ENCODE measurements at places on chromosomes 12 and 14.

GRCh38 chr14:85471156-85471555 is 58.8 kb upstream of the FLRT2 start:
- DNase-seq = no peak

- DNase-seq = no peak
Observed at GRCh38 chr12:2108166-2108565, 55.4 kb downstream of the CACNA1C start.

GRCh38 chr14:55102141-55102621 is 26.9 kb upstream of the LGALS3 start:
- DNase-seq = no peak

DNA sequence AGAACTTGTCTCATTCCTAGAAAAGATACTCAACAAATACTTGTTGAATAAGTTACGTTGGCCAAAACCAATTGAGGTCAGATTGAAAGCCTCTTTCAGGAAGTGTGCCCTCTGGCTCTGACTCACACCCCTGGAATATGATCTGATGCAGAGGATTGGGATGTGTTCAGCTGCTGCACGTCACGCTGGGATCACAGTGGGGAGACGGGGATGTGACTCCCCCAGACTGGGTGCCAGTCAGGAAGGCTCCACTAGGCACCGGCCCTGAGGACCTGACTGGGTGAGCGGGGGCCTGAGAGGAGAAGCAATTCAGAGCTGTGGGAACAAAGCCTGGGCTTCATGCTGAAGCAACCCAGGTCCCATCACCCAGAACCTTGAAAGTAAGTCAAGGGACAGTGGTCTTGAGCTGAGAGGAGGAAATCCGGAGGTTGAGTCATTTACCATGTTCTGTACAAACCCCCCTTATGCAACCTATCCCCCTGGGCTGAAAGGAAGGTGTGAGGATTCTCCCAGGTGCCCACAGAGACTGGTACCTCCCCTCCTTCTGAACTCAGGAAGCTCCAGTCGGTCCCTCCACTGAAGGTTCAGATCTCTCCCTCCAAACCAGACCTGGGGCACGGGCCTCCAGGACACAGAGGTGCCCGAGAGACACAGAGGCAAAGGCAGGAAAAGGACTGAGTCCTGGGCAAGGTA is 3.9 kb downstream of the CEBPE start:
- DNase-seq = no peak

DNA sequence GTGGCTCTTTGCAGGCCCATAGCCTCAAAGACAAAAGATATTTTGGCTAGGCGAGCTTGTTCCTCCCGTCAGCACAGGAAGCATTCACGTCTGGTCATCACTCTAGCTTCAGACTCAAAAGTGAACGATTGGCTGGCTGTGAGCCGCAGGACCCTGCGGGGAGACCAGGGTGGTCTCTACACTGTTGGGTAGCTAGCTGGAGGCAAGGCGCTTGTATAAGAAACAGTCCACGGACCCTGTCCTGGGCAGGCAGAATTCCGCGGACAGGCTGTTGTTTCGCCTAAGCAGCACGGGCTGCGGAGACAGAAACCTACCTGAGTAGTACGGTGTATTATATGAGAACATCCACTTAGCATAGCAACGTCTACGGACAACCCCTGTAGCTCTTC is 29.6 kb downstream of the WBP11 start:
- DNase-seq = no peak

Data from cortex of kidney (tissue), 1 donor.